Urinary bladder (tissue), 4 donors: ENCODE measurements at places on chromosomes 7 and 10.

DNA sequence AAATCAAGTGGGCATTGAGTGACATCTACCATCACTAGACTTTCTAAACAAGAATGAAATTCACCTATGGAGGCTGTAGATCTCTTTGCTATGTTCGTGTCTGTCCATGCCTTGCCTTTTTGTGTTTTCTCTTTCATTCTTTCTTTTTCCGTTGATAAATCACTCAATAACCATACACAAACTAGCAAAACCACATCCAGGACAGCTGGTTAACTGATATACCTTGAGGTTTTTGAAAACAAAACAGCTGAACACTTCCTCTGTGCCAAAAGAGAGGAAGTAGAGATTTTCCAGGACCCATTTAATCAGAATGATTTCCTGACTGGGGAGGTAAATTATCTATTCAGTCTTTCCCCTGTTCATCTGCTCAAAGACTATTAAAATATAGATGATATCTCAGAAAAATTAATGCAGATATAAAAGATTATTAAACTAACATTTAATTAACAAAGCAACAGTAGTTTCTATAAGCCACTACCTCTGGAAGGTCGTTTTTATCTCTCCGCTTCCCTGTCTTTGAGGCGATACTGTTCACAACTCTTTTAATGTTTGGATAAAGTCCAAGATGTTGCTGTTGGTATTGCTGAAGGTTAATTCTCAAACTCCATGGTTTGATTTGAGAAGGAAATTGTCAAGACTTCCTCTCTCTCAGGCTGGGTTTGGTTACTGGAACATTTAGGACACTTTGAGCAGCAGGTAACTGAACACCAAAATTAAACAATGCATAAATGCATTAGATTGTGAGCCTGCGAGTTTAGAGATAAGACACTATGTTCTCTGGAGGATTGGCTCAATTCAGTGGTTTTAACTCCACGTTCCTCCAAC lies 24.4 kb upstream of the C10orf67 start:
- no peak for DNase-seq

DNA sequence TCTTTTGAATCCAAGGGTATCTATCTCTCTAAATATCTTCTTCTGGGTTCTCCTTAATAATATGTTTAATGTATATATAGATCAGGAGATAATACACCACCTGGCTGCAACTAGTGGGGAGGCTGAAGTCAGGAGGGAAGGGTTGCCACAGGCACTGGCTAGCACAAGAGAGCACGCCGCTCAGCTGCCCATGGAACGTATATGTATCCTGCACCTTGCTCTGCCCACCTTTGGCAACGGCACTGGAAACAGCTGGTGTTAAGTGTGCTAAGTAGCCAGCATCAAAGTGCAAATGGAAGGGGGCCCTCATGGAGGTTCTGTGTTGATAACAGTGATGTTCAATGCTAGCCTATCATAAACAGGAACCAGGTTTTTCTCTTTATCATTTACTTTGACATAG lies 49.8 kb upstream of the FAM133B start:
- no peak for DNase-seq

DNA sequence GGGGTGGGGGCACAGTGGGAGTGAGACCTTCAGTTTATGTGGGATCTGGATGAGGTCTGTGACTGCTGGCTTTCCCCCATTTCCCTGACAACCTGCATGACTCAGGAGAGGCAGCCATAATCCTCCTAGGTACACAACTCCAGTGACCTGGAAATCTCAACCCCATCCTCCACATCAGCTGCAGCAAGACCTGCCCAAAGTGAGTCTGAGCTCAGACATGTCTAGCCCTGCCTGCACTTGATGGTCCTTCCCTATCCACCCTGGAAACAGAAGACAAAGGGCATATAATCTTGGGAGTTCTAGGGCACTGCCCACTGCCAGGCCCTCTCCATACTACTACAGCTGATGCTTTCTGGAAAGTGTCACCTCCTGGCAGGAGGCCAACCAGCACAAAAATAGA lies 75.6 kb downstream of the GRM8 start:
- no peak for DNase-seq

DNA sequence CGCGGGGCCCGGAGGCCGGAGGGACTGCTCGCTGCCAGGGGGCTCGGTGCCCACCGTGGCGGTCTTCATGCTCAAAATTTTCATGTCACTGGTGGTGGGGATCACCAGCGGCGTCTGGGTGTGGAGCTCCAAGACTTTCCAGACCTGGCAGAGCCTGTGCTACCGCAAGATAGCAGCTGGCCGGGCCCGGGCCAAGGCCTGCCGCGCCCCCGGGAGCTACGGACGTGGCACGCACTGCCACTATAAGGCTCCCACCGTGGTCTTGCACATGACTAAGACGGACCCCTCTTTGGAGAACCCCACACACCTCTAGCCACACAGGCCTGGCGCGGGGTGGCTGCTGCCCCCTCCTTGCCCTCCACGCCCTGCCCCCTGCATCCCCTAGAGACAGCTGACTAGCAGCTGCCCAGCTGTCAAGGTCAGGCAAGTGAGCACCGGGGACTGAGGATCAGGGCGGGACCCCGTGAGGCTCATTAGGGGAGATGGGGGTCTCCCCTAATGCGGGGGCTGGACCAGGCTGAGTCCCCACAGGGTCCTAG lies 2.0 kb downstream of the FZD9 start:
- no peak for DNase-seq

DNA sequence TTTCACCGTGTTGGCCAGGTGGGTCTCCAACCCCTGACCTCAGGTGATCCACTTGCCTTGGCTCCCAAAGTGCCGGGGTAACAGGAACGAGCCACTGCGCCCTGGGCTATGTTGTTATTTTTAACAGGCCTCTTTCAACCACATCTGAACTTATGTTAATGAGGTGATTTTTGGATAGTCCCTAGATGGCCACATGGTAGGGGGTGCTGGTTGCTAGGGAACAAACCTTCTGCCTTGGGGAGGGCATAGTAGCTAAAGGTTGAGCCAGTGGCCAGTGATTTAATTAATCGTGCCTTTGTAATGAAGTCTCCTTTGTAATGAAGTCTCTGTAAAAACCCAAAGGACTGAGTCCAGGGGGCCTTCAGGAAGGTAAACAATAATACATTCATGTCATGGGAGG lies 9.1 kb downstream of the COMTD1 start:
- DNase-seq = no peak
